Activated T-helper 1 cell treated with anti-CD3 and anti-CD28 coated beads, Interleukin-2, amount 50 U/mL, for 16 hours (primary cell): ENCODE measurements at places on chromosomes 4 and X.

DNA sequence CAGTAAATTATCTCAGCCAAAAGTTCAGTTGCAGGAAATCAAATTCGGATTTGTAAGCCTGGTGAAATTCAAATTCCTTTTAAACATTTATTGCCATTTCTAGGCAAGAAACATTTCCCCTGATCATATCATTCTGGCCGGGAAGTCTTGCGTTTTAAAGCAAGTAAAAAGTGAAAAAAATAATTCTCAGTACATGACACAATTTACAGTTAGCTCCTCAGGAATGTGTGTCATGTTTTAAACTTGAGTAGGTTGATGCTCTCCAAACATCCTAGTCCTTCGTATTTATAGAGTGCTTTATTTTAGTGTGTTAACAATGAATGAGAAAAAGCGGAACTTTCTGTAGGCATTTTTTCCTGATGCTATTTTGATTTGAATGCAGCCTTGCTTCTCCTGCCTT lies 158.3 kb upstream of the SCML1 start:
- no peak for DNase-seq

GRCh38 chr4:110190249-110190648 lies 8.2 kb downstream of the ELOVL6 start:
- DNase-seq: no peak

- no peak for DNase-seq
Observed at GRCh38 chr4:94582517-94582916, 130.8 kb downstream of the PDLIM5 start.

DNA sequence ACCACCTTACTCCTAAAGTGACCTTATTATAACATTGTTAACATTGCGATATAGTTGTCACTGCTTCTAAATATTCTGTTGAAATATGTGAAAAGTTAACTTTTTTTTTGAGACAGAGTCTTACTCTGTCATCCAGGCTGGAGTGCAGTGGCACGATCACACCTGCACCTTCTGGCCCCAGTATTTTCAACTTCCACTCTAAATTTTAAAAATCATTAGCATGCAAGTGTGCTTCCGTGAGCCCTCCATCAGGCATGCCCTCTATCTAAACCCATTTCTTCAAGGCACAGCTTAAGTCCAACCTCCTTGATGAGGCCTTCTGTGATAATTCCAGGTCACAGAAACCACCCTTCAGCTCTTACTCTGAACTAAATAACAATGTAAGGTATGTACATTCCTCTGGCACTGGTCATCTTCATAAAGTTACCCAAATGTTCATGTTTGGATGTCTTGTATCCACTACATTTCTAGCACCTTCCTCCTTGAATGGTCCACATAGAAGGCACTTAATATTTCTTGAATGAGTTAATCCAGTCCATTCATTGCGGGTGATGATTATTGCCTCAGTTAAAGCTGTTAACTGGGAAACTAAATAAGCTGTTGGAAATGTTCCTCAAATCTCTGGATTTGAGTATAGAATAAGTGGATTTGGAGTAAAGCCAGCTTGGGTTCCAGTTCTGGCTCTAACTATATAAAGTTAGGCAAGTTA lies 38.6 kb upstream of the TMEM131L start:
- DNase-seq: no peak

DNA sequence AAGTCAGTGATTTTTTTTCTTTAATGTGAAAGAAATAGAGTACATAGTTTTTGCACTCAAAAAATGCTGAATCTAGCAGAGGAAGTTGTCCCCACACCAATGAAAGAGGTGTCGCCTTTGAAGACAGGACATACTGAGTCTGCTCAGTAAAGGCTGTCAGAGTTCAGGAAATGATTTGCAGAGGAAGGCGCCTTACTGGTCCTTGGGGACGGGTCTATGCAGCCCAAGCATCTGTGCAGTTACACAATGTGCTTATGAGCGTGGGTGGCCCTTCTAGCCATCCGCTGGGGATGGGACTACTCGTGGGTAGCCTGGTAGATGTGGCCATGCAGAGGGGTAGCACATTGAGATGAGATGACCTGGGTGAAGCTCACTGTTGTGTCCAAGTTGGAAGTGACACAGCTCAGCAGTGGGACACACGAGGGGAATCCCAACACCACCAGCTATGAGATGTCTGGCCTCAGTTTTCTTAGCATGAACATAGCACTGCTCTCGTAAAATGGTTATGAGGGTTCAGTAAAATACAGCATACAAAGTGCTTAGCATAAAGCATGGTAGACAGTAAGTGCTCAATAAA lies 116.5 kb upstream of the RBPJ start:
- no peak for DNase-seq

DNA sequence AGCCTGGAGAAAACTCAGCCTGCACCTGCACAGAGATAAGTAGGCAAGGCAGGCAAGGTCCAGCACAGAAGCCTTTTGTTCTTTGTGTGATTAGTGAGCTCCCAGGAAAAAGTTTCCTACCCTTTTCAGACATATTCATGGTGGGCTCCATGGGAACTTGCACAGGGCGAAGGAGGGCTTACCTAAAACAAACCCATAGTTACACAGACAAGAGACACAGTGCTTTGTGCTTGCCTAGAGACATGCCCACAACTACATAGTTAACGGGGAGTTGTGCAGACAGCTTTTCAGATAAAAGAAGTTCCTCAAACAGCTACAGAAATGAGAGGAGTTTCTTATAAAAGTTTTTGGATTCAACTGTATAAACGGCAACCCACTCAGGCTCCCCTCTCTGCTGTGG lies 180.5 kb downstream of the GLUD2 start:
- DNase-seq: no peak

DNA sequence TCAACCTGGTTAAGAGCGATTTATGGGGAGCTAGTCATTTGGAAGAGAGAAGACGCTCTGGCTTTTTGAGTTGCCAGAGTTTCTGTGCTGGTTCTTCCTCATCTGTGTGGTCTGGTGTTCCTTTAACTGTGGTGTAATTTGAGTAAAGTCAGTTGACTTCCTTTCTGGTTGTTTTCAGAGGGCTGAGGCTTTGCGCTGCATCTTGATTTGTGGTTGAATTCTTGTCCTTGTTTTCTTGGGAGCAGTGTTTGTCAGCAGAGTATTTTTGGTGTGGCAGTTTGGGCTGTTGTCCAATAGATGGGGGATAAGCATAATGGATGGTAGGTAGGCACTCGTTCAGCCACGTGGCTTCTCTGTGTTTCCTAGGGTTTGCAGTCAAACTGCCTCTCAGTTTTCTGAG lies 2143.2 kb upstream of the TENM3 start:
- DNase-seq: no peak

DNA sequence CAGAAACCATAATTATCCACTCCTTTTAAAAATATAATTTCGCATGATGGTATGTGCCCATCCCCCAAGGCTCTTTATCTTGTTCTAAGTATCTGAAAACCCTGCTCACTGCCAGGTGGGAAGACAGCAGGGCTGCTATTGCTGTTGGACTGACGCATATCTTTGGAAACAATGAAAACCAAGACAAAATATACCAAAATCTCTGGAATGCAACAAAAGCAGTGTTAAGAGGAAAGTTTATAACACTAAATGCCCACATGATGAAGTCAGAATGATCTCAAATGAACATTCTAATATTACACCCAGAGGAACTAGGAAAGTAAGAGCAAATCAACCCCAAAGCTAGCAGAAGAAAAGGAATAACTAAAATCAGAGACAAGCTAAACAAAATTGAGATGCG lies 162.0 kb downstream of the FAM47B start:
- DNase-seq: no peak
